ENCODE measurements at places on chromosomes 6 and 20. TPM values are rescaled to one million over a fixed set of nuclear protein-coding genes. Genes with fewer than 3 reads are reported as not detected.

DNA sequence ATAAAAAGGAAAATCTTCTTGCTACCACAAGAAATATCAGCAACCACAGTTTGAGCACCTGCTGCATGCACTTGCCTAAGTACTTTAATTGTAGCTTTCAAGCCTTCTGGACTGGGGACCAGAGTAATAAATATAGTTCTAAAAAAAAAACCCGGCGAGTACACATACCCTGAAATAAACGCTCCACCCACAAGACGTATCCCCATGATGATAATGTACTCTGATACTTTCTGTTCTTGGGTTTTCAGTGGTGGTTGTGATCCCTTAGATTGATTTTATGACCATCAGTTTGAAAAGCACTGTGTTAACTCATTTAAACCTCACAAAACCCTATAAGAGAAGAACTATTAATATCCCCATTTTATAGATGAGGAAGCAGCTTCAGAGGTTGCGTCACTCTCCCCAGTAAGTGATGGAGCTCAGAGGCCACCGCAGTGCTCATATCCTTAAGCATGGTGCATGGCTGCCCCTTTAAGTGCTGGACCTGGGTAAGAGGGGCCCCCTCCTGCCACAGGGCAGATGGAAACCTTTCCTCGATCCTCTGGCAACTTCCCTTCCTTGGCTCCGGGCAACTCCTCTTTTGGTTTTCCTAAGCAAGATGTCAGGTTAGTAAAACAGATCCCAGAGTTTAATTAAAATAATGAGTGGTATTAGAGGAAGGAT lies 67.3 kb downstream of the KCNB1 start:
- H3K36me3 ChIP-seq = no peaks in the 10 kb centered on the region
- H3K4me1 ChIP-seq = peaks cover 58% of the 10 kb centered on the region
- no peak overlapping the region for H3K4me3 ChIP-seq
- DNase-seq = no peak
- H3K27me3 ChIP-seq = peaks cover 6% of the 10 kb centered on the region

DNA sequence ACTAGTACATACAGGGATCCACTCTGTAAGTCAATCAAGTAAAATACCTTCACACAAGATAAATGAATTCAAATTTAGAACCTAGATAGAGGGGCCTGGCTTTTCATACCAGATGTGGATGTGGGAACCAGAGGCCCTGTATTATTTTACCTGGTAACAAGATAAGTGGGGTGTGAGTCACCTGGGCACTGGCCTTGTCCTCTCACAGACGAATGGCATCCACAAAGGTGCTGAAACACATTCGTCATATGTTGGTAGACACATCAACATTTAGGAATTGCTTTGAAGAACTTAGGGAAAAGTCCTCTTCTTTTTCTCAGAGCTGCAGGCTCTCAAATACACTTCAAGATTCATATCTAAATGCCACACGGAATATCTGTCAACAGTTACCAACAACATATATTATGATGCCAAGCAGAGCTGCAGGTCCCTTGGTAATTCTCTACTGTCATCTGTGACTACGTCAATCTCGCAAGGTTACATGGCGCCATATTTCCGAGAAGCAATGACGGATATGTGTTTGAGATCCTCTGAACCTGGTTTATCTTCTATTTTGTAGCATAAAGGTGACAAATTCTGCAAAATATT lies 618.6 kb downstream of the EPM2A start:
- no peaks in the 10 kb centered on the region for H3K4me1 ChIP-seq
- no peak for DNase-seq
- H3K27me3 ChIP-seq = peaks cover 2% of the 10 kb centered on the region
- no peak overlapping the region for H3K27ac ChIP-seq
- no peak overlapping the region for H3K4me3 ChIP-seq
- H3K36me3 ChIP-seq = no peaks in the 10 kb centered on the region

DNA sequence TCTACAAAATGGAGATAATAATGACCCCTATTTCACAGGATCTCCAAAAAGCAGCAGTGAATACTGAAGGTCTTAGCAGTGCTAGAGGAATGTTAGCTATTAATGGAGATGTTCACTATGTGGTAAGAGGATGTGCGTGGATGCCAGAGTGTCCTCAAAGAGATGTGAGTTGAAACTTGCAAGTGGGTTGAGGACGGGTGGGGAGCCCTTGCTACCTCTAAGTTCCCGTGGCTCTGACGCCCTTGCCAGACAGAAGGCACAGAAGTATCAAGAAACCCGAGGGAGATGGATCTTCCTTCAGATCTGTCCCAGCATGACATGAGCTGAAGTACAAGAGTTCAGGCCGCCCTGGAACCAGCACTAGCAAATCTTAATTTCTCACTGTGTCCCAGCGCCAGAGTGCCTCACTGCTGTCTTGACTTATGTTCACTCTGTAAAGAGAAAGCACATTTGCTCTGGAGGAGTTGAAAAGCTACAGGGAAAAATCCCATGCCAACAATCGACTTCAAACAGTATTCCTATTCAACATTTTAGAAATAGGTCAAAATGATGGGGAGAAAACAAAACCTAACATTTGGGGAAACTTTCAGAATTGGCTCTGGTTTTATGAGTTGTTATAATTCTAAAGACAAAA lies 59.5 kb downstream of the FYN start:
- H3K36me3 ChIP-seq = peaks cover 6% of the 10 kb centered on the region
- H3K27ac ChIP-seq = no peak overlapping the region
- no peak overlapping the region for H3K4me3 ChIP-seq

DNA sequence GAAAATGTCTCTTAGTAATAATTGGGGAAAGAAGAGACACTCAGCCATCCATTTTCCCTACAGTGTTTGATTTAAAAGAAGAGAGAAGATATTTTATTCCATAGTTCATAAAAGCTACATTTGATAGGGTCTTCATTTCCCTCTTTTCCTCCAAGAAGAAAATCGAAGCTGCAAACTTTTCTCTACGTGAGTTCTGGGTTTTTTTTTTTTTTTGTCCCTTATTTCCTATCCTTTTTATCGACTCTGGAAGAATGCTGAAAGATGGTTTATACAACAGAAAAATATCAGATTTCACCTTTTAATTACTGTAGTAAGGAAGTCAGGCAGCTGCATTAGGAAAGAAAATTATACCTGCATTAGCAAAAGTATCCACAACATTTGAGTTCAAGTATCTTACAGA lies at the start of gene OR2J1:
Gene OR2J1, plus strand, starts transcription at position 301 of the 400 bp plus-strand sequence. CDS start 1,453 bp downstream, outside the sequence.
- H3K4me3 ChIP-seq = no peak within 1 kb of the TSS
- no peak for DNase-seq
- peaks cover 25% of the 10 kb centered on the region for H3K27me3 ChIP-seq
- no peak within 1 kb of the TSS for H3K27ac ChIP-seq

Gene TCP11
- not detected for total RNA-seq

Gene CPNE5
- not detected for total RNA-seq

DNA sequence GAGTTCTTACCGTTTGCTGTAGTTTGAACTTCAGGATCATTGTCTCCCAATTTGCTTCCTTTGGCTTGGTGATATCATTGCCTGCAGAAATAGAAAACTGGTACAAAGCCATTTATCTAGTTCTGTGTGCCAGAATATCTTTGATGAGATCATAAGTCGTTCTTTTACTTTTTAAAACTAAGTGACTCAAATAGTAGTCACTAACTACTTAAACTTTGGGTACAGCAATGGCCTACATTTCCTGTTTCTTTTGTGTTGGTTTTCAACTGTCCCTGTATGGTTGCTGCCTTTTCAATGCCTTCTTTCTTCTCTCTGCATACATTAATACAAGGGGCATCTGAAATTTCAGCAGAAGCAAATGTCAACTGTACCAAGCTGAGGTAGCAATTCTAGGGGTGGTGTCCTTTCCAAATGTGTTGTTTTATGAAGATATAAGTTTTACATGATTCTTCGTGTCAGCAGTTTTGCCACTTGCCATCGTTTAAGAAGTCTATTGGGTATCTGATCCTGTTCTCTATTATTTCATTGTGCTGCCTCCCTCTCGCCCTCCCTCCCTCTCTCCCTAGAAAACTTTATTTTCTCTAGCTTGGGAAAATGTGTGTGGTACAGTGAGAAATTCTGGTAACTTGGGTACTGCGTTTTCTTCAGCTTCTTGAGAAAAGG lies 238.5 kb downstream of the FARS2 start:
- no peak overlapping the region for H3K4me3 ChIP-seq
- H3K27ac ChIP-seq = peak overlapping the region; percentile 4
- no peaks in the 10 kb centered on the region for H3K36me3 ChIP-seq
- no peak for DNase-seq
- no peaks in the 10 kb centered on the region for H3K27me3 ChIP-seq
- peaks cover 34% of the 10 kb centered on the region for H3K4me1 ChIP-seq

DNA sequence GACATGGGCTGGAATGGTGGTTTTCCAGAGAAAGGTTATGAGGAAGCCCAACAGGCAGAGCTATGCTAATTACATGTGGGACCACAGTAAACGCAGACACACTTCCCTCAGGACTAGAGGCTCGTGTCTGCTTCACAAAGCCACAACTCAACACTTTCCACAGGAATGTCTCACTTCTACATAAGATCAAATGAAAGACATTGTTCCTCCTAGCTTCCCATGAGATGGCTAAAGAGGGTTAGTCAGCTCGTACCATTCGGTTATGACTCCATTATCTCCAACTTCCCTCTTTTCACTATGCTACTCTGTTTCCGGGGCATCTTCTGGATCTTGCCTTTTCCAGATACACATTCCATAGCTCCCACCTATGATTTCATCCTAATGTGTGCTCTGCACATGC lies 29.1 kb upstream of the ZC3H12D start:
- no peak overlapping the region for H3K4me3 ChIP-seq
- no peak overlapping the region for H3K27ac ChIP-seq
- peaks cover 4% of the 10 kb centered on the region for H3K36me3 ChIP-seq
- no peaks in the 10 kb centered on the region for H3K27me3 ChIP-seq

GRCh38 chr20:10094566-10095173 lies 59.9 kb downstream of the ANKEF1 start:
- H3K4me1 ChIP-seq = peaks cover 6% of the 10 kb centered on the region
- H3K36me3 ChIP-seq = no peaks in the 10 kb centered on the region
- H3K27ac ChIP-seq = no peak overlapping the region
- H3K4me3 ChIP-seq = no peak overlapping the region
- no peak for DNase-seq

Gene FGD2
- not detected for total RNA-seq

Gene TREML2
- not detected for total RNA-seq

- H3K36me3 ChIP-seq = peaks cover 4% of the 10 kb centered on the region
- H3K27me3 ChIP-seq = no peaks in the 10 kb centered on the region
- no peak overlapping the region for H3K4me3 ChIP-seq
- no peak for DNase-seq
Measured at GRCh38 chr6:42359021-42359420, 92.7 kb downstream of the TRERF1 start.

- H3K36me3 ChIP-seq = no peaks in the 10 kb centered on the region
- H3K27ac ChIP-seq = no peak overlapping the region
- DNase-seq = no peak
- H3K27me3 ChIP-seq = peaks cover 51% of the 10 kb centered on the region
- H3K4me3 ChIP-seq = no peak overlapping the region
Measured at GRCh38 chr6:68638230-68638900, 3.3 kb downstream of the ADGRB3 start.

Gene FAM217A
- not detected for total RNA-seq

DNA sequence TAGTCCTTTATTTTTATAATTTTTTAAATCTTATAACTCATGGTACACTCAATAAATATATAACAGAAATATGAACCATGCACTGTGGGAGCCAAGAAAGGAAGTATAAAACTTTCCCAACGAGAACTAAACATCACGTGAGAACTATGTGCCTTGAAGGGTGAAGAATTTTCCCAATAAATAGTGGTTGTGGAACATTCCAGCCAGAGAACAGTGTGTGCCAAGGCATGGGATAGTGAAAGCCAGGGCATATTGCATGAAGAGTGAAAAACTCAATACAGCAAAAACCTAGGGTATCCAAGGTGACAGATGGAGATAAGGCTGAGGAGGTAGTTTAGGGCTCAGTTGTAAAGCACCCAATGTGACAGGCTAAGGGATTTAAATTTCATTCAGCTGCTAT lies 86.1 kb downstream of the SIM1 start:
- no peaks in the 10 kb centered on the region for H3K36me3 ChIP-seq
- H3K4me3 ChIP-seq = no peak overlapping the region
- no peak for DNase-seq
- H3K27me3 ChIP-seq = no peaks in the 10 kb centered on the region
- H3K27ac ChIP-seq = no peak overlapping the region
- peaks cover 25% of the 10 kb centered on the region for H3K4me1 ChIP-seq

Gene TBCC
- total RNA-seq = 17.5 TPM

DNA sequence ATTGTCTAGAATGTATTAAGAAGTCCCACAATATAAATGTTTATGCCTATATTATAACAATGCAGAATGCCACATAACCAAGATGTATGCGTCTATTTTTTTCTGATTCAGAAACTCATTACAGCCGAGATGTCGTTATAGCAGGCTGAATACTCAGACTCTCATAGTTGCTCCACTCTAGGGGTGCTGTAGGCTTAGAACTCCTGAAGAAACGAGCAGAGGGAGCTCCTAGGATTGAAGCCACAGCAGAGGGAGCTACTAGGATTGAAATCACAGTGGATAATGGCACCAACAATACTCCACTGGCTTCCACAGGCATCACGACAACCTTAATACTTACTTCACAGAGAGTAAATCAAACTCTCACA lies 208.9 kb downstream of the KIF16B start:
- H3K4me3 ChIP-seq = no peak overlapping the region
- peaks cover 11% of the 10 kb centered on the region for H3K4me1 ChIP-seq
- H3K27me3 ChIP-seq = no peaks in the 10 kb centered on the region
- H3K27ac ChIP-seq = no peak overlapping the region
- no peak for DNase-seq
- H3K36me3 ChIP-seq = peaks cover 12% of the 10 kb centered on the region

GRCh38 chr6:144675231-144675861 lies 390.2 kb downstream of the UTRN start:
- no peaks in the 10 kb centered on the region for H3K27me3 ChIP-seq
- DNase-seq = no peak
- H3K4me1 ChIP-seq = peaks cover 22% of the 10 kb centered on the region
- peak overlapping the region; percentile 67 for H3K27ac ChIP-seq
- peak overlapping the region; percentile 3 for H3K4me3 ChIP-seq
- peaks cover 15% of the 10 kb centered on the region for H3K36me3 ChIP-seq

GRCh38 chr20:34165018-34165619 lies 53.1 kb upstream of the EIF2S2 start:
- peak overlapping the region; percentile 14 for H3K27ac ChIP-seq
- no peaks in the 10 kb centered on the region for H3K36me3 ChIP-seq
- no peaks in the 10 kb centered on the region for H3K27me3 ChIP-seq
- no peak for DNase-seq

Measured in chondrocyte (in vitro differentiated cells).